ENCODE measurements at places on chromosomes 7 and 10. TPM values are rescaled to one million over a fixed set of nuclear protein-coding genes. Genes with fewer than 3 reads are reported as not detected.

Gene OPN1SW
- not detected for total RNA-seq

Gene ZNF488
- total RNA-seq, result not detected

Gene SPDYE3
- not detected for total RNA-seq

Gene NET1
- total RNA-seq, result 48.1 TPM

Gene LLCFC1
- total RNA-seq, result not detected

Gene DOCK1
- total RNA-seq, result 90.4 TPM

Gene GDF10
- total RNA-seq, result not detected

Gene DRGX
- total RNA-seq, result not detected

Gene CLCN1
- total RNA-seq, result not detected

Gene GNAT3
- total RNA-seq, result not detected

Gene MKLN1
- total RNA-seq, result 15.6 TPM

Gene NEUROD6
- total RNA-seq, result not detected

Gene VWC2
- not detected for total RNA-seq

Gene EBF3
- 2.0 TPM for total RNA-seq

Gene LOXL4
- 7.0 TPM for total RNA-seq

Gene UCN3
- total RNA-seq, result not detected

Gene PRSS2
- 3.0 TPM for total RNA-seq

Gene SDK1
- 2.3 TPM for total RNA-seq

Gene CACNB2
- total RNA-seq, result not detected

Gene PPP1R17
- total RNA-seq, result not detected

Gene ZSCAN25
- total RNA-seq, result 7.1 TPM

Data from glomerular endothelial cell (primary cell).